ENCODE measurements at places on chromosomes 4 and X.

DNA sequence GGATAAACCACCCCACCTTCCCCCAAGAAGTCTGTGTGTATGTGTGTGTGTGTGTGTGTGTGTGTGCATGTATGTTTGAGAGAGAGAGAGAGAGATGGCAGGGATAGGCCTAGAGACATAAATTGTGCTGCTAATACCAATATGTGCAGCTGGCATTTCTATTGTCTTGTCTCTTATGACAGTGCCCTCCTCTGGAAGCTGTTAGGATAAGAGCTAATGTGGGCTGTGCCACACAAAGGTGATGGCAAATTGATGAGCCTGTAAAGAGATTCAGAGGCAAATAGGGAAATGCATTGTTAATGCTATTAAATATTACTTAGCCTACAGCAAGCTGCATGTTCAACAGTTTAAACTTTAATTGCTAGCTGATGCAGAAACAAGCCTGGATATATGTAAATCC, 332.0 kb downstream of the NKX6-1 start:
- DNase-seq: no peak

GRCh38 chr4:152723236-152723635, 43.4 kb upstream of the TMEM154 start:
- DNase-seq: no peak

- DNase-seq: no peak
Observed at GRCh38 chr4:39062094-39062769, at the start of gene KLHL5. TSS of gene KLHL5 (plus strand) at chr4:39062232. CDS start at chr4:39062653, 421 bp downstream.

- peak; percentile 35 for DNase-seq
Observed at GRCh38 chr4:184100297-184100885, 117.3 kb downstream of the ENPP6 start.

- DNase-seq: no peak
Observed at GRCh38 chr4:34261799-34262314, 1982.5 kb downstream of the ARAP2 start.

DNA sequence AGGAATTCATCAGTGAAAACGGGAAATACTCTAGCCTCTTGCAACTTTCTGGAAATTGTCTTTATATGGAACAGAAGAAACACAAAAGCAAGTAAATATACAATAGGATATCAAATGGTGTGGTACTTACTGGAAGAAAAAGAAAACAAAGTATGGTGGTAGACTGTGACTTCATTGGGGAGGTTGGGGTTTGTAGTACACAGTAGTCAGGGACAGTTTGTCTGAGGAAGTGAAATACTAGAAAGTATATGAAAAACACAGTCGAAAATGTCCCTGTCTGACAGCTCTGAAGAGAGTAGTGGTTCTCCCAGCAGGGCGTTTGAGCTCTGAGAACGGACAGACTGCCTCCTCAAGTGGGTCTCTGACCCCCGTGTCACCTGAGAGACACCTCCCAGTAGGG, 390.0 kb upstream of the NWD2 start:
- DNase-seq: no peak

DNA sequence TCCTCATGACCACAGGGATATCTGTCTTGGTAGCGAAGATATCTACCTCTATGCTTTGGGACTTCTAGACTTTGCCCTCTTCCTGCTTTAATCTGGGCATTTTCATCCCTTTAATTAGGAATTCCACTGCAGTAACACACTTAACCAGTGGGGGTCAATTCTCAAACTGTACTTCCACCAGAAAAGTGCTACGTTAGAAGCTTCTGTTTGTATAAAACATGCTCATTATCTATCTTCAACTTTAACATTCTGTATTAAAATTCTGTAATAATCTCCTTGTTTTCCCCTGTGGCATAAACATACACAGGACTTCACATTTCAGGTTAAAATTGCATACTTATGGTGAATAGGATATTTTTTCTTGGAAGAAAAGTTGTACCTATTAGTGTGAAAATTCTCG, 105.6 kb downstream of the AMMECR1 start:
- DNase-seq: no peak

DNA sequence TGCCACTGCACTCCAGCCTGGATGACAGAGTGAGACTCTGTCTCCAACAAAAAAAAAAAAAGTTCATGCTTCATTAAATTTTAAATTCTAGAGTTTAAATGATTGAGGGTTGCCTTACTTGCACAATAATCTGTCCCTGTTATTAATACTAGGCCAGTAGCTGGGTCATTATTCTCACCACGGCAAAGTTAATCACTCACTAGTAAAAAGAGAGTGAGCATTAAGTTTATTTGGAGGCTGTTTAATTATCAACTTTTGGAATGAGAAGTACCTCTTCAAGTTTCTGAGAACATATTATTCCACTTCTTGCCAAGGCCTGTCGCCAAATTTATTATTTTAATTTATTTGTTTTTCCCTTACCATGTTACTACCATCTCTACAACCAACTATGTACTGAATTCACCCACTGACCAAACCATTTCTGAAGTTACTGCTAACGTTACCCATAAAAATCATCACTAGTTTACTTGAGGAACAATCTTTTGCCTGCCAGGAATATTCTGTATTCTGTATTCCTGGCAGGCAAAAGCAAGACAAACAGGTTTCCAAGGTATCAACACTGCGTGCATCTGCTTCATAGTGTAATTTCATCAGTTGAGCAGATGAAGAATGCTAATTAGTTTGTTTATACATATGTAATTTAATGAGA, 26.5 kb downstream of the GUCY1A1 start:
- DNase-seq: no peak

DNA sequence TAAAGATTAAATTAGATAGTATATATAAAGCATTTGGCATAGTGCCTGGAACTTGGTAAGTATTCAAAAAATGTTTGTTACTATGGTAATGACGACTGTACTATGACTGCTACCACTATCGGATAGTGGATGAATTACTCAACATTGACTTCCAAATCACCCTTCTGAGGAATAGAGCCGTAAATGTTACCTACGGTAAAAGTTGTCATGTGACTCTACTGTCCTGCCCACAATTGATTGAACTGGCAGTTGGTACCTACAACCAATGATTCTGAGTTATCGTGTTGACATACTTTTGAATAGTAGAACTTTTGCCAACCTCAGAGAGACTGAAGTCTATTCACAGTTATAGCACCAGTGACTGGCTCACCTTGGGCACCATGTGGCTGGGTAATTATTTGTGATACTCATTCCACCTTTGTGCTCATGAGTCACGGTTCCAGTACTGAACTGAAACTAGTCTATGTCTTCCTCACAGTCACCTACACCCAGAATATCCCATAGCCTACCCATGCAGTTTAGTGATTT, 185.5 kb upstream of the PITX2 start:
- no peak for DNase-seq

- no peak for DNase-seq
Observed at GRCh38 chrX:9874483-9874882, 88.3 kb downstream of the SHROOM2 start.

DNA sequence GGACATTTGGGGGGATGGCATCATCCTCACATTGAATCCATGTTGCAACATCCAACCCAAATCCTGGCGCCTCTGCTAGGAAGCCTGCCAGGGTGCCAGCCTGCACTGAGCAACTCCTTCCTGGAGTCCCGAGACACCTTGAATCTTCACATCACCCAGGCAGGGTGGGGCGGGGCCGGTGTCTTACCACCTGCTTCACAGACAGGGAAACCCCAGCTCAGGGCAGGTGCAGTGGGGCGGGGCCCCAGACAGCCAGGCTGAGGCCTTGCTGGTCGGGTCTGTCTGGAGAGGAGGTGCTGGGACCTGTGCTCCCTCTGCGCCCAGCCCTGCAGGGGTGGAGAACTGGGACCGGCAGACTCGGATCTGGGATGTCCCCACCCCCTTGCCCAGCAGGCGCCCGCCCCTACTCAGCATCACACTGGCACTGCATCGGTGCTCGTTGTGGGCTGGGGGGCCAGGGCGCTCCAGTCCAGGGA, 31.5 kb upstream of the HTRA3 start:
- no peak for DNase-seq

DNA sequence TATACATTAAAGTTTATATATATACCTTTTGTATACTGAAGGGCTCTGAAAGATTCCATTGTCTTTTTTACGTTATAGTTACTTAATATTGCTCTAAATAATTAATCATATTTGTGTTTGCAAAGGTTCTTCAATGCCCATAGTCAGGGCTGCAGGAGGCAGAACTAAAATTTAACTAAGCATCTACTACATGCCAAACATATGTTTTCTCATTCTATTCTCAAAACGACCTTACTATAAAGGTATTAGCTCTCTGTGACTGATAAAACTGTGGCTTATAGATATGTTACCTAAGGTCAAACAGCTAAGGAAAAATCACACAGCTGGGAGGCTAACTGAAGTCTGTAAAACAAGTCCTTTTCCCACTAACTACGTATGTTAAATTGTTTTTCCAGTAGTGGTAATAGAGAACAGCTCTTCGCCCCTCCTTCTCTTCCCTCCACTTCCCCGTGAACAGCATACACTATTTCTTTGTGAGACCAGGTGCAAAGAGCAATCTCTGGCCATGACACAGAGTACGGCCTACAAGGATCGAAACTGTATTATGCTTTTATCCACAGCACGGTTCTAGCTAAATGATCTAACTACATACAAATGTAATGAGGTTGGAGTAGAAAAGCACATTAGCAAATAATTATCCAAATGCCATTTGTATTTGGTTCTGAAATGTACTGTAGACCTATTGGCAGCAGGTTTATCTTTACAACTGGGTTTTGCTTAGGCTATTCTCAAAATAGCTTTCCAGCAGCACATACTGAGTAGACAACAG, 1.7 kb downstream of the CNOT6L start:
- no peak for DNase-seq

DNA sequence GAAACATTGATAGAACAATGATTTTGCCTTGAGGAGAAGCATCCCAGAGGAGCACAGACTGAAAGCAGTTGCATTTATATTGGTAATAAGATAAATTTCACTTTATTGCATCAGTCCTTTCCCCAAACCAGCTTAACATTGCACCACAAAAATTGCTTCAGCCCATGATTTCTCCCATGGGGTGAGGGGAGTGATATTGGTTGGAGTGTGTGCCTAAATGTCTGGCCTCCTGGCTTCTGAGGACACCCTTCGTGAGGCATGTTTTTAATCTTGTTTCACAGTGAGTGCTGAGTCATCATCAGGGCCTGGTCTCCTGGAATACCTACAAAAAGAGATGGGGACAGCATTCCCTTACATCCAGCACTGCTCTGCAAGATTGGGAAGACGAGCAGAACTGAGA, 487.9 kb downstream of the C4orf33 start:
- no peak for DNase-seq

DNA sequence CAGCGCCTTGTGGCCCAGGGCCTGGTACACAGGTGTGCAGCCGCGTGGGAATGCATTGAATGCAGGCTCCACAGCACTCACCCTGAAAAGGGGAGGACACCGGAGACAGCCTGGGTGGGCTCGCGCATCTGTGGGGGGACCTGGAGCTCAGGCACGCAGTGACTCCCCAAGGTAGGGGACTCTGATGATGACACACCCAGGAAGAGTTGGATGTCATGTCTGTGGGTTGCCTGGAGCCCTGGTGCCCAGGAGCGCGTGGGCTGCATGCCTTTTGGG, 32.7 kb upstream of the HTRA3 start:
- DNase-seq: no peak

- DNase-seq: no peak
Observed at GRCh38 chrX:103730147-103730795, 19.6 kb downstream of the TMEM31 start.

- DNase-seq: no peak
Observed at GRCh38 chr4:152687974-152688599, 8.3 kb upstream of the TMEM154 start.

DNA sequence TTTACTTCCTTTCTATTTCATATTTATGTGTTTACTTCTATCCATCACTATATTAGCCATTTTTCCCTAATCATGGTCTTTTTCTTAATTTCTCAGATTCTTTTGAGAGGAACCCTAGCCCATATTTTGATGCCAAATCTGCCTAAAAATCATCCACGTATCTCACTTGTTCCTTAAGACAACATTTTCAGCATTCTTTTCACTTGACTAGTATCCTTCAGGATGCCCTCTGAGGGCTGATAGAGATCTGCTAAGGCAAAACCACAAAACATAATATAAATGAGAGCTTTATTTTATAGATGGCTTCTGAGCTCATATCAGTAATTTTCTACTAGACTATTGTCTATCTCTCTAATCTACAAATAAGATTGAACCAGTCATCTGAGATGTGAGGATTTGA, 341.9 kb downstream of the GPM6A start:
- no peak for DNase-seq

DNA sequence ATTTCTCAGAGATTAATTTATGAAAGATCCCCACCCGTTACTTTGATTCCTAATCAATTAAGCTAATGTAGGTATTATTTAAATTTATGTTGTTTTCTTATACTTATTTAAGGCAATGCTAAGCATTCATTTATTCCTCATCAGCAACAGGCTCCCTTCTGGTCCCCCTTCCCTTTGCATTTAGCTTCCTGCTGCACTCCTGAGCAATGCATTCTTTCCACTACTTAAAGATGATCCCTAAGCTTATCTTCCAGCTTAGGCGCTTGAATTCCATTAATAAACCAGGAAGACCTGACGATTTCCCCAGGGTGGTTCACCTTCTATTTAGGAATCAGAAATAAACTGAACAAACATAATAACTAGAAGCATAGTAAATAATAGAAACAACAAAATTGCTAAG, 1003.1 kb downstream of the FSTL5 start:
- DNase-seq: no peak

DNA sequence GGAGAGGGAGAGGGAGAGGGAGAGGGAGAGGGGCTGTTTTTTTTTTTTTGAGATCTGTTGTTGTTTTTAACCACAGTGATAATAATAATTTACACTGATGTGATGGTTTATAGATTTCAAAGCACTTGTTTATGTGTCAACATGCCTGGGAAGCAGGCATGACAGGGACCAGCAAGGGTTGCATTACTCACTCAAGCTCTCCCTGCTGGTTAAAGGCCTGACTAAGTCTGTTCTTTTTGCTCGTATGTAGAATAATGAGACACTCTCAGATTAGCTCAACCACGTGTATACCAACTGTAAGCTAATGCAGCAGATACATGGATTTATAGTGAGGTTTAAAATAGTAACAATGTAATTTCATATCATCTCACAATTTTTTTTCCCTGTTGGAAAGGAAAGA, 134.6 kb upstream of the BOD1L1 start:
- no peak for DNase-seq

- peak; percentile 60 for DNase-seq
Observed at GRCh38 chr4:158209825-158210807, at the start of gene TMEM144. TSS of gene TMEM144 (plus strand) at chr4:158210486. CDS start at chr4:158212668, 2,182 bp downstream.

DNA sequence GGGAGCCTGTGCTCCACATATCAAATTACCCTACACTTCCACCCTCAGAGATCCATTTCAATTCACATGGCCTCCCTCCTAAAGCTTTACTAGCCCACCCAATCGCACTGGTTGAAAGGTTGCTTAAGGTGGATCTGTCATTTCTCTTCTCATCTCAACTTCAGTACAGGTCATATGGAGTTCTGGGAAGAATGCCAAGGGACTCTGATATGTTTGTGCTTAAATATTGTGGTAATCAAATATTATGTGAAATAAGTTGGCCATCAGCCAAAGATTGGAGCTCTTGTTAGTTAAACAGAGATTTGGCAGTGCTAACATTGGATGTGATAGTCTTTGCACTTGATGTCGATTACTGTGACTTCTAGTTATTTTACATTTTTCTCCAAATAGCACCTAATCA, 20.5 kb downstream of the SEPTIN6 start:
- no peak for DNase-seq

- DNase-seq: no peak
Observed at GRCh38 chrX:13283950-13284546, 35.8 kb downstream of the ATXN3L start.

Data from stimulated activated CD4-positive, alpha-beta T cell treated with anti-CD3 and anti-CD28 coated beads, Interleukin-1b, Interleukin-23, amount 100 ng/mL, for 48 hours (primary cell).